ENCODE measurements at places on chromosomes 4 and X.
A peak's percentile ranks its signal among the peaks of the same experiment; 100 is the strongest.

DNA sequence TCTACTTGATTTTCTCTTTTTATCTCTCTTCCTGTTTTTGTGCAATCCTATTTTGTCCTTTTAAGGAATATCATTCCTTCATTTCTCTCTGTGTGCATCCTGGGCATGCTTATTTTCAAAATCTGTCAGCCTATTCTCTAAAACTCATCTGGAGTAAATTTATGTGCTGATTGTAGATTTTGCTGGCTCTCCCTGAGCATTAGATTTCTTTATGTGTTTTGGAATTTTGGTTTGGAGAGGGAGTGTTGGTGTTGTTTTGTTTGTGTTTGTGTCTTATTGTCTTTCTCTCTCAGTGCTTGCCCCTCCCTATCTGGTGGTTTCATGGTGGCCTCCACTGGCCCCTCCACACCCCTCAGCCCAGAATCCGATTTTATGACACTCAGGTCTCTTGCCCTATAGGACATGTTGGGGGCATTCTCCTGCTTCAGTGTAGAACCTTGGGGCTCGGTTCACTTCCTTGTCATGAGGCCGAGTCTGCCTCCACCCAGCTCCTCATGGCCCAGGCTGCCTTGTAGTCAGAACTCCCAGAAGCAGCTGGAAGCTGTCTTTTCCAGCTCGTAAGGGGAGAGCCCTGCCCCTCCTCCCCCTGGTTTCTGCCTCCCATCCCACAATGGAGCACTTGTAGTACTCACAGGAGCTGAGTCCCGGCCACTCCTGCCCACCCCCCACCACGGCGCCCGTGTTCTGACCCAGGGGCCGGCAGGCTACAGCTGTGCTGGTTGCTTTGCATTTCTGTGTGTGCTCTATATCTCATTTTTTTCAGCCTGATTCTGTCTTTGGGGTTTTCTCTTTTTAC is 24.5 kb upstream of the PJA1 start:
- no peak overlapping the region for H3K27ac ChIP-seq
- no peaks in the 10 kb centered on the region for H3K4me1 ChIP-seq
- H3K27me3 ChIP-seq, result no peaks in the 10 kb centered on the region
- peak; percentile 48 for DNase-seq
- H3K36me3 ChIP-seq, result no peaks in the 10 kb centered on the region

DNA sequence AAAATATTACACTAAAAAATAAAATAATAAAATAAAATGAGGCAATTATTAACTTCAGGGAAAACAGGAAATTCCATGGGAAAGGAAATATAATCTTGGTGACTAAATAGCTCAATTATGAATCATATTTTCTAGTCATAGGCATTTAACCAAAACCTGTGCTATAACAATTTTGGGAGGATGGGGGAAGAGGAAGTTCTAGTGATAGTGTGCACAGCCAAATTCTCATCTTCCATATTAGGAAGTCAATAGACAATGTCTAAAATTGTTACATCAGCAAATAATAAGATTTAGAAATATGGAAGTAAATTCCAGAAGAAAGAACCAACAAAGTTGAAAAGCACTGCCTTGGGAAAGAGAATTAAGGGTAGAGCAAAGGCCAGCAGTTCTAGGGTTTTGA is 2.8 kb downstream of the AWAT2 start:
- H3K27ac ChIP-seq, result no peak overlapping the region
- H3K4me1 ChIP-seq, result no peaks in the 10 kb centered on the region

- H3K4me3 ChIP-seq, result no peak overlapping the region
- H3K36me3 ChIP-seq, result no peaks in the 10 kb centered on the region
- H3K4me1 ChIP-seq, result no peaks in the 10 kb centered on the region
- no peak overlapping the region for H3K27ac ChIP-seq
Measured at GRCh38 chrX:37781814-37782213, 2.0 kb downstream of the CYBB start.

GRCh38 chr4:91527056-91527455 is 776.7 kb upstream of the GRID2 start:
- H3K4me3 ChIP-seq, result no peak overlapping the region
- no peak for DNase-seq
- H3K4me1 ChIP-seq, result no peaks in the 10 kb centered on the region
- H3K36me3 ChIP-seq, result no peaks in the 10 kb centered on the region
- H3K27ac ChIP-seq, result no peak overlapping the region

DNA sequence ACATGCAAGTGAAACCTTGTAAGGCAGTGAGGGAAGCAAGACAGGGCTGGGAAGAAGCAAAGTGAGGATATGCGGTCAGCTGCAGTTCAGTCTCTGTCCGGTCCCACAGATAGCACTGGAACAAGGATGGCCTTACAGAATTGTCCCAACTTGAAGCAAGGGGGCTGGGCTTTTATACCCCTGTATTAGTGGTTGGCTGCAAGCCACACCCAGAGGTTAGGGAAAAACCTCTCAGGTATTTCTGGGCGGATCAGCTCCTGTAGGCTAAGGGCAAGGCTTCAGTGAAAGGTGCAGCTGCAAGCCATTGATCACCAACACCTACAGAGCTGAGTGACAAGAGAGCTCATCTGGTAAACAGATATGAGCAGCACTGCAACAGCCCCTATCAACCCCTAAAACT is 89.0 kb downstream of the KDR start:
- no peak for DNase-seq
- no peak overlapping the region for H3K4me3 ChIP-seq
- no peak overlapping the region for H3K27ac ChIP-seq

GRCh38 chr4:81407726-81408125 is 64.0 kb downstream of the RASGEF1B start:
- no peaks in the 10 kb centered on the region for H3K36me3 ChIP-seq
- H3K4me1 ChIP-seq, result peaks cover 3% of the 10 kb centered on the region
- H3K4me3 ChIP-seq, result no peak overlapping the region
- no peaks in the 10 kb centered on the region for H3K27me3 ChIP-seq

DNA sequence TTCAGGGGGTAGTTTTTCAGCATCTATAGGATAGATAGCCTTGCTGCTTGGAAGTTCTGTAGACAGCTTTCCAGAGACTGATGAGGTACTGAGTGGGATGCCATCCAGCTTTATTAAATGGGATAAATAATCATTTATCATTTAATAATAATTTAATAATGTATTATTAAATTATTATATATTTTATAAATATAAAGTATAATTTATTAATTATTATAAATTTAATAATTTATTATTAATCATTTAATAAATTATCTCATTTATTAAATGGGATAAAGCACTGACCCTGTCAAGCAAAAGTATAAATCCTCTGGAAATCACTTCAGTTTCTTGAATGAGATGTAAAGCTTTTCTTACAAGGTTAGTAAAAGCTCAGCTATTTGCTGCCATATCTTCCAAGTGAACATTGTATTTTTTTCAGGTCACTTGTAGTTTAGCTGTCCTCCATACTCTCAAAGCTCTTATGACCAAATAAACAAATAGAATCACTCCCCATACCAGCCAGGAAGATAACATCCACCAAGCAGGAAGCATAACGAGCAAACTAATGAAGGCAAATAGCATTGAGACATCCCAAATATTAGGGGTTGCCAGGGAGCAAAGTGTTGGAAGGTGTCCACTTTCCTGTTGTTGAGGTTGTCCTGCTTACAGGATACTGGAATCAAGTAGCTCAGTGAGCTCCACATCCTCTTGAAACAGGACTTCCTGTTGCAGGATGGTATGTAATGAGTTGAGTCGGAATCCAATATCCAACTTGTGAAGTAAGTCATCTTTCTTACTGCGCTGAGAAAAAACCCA is 88.9 kb downstream of the ZNF674 start:
- no peak for DNase-seq
- no peak overlapping the region for H3K4me3 ChIP-seq
- no peak overlapping the region for H3K27ac ChIP-seq

DNA sequence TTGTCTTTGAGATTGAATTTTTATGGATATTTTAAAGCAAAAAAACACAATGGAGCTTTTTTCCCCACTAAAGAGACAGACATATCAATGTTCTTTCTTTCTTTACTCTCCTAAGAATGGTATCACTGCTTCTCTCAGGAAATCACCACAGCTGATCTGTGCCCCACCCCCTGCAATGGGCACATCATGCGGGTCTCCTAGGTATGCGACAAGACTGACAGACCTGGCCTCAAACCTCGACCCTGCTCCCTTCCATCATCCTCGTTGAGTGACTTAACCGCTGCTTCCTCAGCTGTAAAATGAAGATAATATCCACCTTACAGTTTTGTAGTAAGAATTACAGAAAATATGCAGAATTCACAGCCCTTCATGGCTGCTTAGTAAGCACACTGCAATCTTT is 58.3 kb downstream of the LEF1 start:
- no peaks in the 10 kb centered on the region for H3K4me1 ChIP-seq
- no peak overlapping the region for H3K27ac ChIP-seq
- H3K4me3 ChIP-seq, result no peak overlapping the region
- no peak for DNase-seq
- no peaks in the 10 kb centered on the region for H3K27me3 ChIP-seq
- H3K36me3 ChIP-seq, result no peaks in the 10 kb centered on the region

DNA sequence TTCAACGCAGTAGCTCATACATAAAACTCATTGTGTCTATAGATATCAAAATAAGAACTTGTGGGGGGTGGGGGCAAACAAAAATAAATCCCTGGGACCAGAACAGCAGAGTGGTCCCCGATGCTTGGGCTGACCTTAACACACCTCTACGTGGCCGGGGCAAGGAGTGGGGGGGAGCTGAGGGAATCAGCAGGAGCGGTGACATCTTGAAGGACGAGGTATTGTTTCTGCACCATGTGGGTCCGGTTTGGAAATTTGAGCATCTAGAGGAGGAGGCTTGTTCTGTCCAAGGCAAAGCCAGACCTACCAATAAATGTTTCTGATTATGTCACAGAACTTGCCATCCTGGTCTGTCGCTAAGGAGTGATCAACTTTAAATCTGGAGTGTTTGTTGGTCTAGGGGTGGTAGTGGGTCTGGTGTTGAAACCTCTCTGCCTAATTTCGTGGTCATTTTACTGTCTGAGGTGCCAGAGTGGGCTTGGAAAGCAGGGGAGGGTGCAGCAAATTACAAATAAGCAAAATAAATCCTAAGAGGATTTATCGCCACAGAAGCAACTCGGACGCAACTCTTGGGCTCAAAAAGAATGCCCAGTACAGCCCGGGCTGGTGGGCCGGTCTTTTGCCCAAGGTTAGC is 774 bp upstream of the RAPGEF2 start:
- H3K4me1 ChIP-seq, result no peaks in the 10 kb centered on the region
- no peaks in the 10 kb centered on the region for H3K36me3 ChIP-seq
- peak overlapping the region; percentile 92 for H3K4me3 ChIP-seq
- peak; percentile 63 for DNase-seq
- H3K27me3 ChIP-seq, result no peaks in the 10 kb centered on the region
- peak overlapping the region; percentile 91 for H3K27ac ChIP-seq

DNA sequence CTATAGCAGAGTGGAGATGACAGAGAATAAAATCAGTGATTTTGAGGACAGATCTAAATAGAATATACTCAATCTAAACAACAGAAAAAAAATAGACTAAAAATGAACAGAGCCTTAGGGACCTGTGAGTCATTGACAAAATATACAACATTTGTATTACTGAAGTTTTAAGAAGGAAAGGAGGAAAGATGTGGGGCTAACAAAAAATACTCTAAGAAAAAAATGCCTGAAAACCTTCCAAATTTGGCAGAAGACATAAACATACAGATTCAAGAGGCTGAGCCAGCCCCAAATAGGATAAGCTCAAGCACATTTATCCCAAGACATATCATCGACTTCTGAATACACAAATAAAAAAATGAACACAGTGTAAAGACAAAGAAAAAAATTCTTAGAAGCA is 123.6 kb upstream of the INTU start:
- H3K27ac ChIP-seq, result no peak overlapping the region
- no peak for DNase-seq
- no peaks in the 10 kb centered on the region for H3K27me3 ChIP-seq
- no peaks in the 10 kb centered on the region for H3K4me1 ChIP-seq
- no peaks in the 10 kb centered on the region for H3K36me3 ChIP-seq

GRCh38 chr4:80767944-80768343 is 262.6 kb upstream of the BMP3 start:
- no peaks in the 10 kb centered on the region for H3K4me1 ChIP-seq
- H3K27ac ChIP-seq, result no peak overlapping the region
- no peak overlapping the region for H3K4me3 ChIP-seq
- no peaks in the 10 kb centered on the region for H3K27me3 ChIP-seq

DNA sequence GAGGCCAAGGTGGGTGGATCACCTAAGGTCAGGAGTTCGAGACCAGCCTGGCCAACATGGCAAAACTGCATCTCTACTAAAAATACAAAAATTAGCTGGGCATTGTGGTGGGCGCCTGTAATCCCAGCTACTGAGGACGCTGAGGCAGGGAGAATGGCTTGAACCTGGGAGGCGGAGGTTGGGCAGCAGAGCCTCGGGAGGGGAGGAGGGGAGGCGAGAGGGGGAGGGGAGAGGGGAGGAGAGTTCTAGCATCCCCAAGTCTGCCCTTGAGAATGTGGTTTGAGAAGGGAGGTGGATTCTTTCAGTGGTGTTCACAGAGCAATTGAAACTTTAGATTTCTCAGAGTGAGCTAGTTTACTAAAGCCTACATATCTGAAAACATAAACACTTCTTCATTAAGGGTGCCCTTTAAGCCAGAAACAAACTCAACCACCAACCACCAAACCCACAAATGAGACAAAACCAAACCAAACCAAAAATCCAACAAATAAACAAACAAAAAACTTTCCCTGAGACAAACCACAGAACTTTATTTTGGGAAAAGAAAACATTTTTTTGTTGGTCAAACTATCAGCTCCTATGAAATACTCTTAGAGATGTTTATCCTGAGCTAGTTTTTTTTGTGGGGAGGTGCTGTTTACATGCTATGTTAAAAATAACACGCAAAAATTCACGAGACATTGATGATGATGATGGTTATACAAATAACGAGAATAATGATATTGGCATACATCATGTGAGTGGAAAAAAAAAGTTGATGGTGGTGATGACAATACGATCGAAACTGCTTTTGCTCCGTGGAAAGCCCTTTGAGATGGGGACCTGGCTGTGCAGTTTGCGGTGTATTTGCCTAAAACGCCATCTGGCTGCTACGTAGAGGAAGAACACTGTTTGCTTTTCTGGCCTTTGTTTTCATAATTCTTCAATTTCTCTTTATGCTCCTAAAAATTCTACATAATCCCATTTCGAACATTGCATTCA is 98.2 kb upstream of the PRKX start:
- no peak overlapping the region for H3K4me3 ChIP-seq
- H3K27ac ChIP-seq, result no peak overlapping the region
- no peaks in the 10 kb centered on the region for H3K27me3 ChIP-seq
- no peaks in the 10 kb centered on the region for H3K36me3 ChIP-seq

DNA sequence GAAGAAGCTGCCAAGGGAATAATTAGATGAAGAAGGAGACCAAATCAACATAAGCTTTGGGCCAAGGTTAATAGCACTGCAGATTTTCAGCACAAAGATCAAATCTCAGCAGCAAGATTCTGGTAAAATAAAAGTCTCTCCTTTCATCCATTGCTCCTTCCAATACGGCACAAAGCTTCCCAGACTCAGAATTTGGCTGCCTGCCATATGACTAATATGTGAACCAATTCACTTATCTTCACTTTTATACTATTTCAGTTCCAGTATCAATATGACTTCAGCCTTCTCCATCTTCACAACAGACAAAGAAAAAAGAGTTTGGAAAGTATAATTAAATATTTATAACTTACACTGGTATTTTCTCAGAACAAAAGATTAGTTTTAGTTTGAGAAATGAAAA is 978.3 kb upstream of the GRID2 start:
- H3K4me1 ChIP-seq, result peaks cover 3% of the 10 kb centered on the region
- no peak overlapping the region for H3K4me3 ChIP-seq
- no peaks in the 10 kb centered on the region for H3K36me3 ChIP-seq
- H3K27me3 ChIP-seq, result no peaks in the 10 kb centered on the region
- no peak for DNase-seq
